ENCODE measurements at places on chromosomes 11 and 22.

DNA sequence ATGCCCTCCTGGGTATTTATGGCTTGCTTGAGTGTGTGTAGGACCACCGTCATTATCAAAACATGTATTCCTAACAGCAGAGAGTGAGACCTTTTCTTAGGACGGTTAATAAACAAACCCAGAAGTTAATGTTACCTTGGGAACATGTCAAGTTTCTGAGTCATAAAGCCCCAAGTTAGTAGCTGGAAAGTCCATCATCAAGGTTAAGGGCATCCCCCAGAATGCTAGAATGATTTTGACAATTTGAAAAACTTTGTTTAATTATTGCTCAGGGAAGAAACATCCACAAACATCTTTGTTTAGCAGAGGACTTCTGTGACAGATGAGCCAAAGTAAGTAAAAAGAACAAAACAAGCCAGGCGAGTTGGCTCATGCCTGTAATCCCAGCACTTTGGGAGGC is 20.0 kb downstream of the CAVIN3 start:
- no peak for DNase-seq

GRCh38 chr11:78100676-78101472 is 21.2 kb upstream of the NDUFC2 start:
- no peak for DNase-seq

- DNase-seq: no peak
These were observed 121.6 kb downstream of the KCNQ1 start for GRCh38 chr11:2566223-2567025.

DNA sequence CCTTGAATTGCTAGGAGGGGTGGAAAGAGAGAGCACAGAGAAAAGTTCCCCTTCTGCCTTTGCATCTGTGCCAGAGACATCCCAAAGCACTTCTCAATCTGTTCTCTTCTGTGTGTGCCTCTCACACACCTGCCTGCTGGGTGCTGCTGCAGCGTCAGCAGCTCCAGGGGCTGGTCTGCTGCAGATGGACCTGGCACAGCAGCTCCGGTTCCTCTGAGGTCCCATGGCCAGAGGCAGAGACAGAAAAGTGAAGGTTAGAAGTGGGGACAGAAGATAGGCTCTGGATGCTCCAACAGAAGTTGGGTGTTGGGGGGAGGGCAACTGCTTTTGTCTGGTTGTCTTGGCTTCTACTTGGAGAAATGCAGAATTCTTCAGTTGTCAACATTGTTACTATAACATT is 48.9 kb upstream of the KIRREL3 start:
- DNase-seq: no peak

GRCh38 chr11:72451831-72452376 is 17.6 kb upstream of the CLPB start:
- no peak for DNase-seq

GRCh38 chr22:21626735-21627469 is 2.9 kb downstream of the YDJC start:
- DNase-seq: no peak

DNA sequence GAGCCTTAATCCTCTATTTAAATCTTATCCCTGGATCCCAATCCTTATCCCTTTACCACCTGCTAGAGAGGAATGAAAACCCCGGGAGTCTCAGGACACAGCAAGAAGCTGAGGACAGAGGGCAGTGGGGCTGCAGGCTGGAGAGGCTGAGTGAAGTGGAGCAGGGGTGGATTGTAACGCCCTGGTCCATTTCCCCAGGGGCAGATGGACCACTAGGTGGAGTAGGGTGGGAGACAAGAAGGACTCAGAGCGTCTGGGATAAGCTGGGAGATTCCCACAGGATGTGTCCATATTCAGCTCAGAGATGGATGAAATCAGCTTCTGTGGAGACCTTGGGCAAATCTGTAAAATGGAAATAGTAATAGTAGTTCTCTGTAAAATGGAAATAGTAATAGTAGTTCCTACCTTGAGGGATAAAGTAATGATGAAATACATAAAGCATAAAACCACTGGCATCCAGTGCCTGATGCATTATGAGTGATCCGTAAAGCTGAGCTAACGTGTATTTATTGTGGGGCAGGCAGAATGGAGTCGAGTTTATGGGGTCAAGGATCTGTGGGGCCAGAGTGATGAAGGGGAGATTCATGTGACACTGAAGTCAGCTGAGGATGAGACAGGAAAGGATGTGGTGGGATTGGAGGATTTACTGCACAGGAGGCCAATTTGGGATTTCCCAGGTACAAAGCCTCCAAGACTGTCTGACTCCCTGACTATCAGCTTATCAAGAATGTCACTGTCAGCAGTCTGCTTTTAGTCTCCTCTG is 1.9 kb upstream of the ROBO4 start:
- no peak for DNase-seq

GRCh38 chr22:43230971-43231723 is 44.2 kb upstream of the TTLL12 start:
- DNase-seq: peak; percentile 76

DNA sequence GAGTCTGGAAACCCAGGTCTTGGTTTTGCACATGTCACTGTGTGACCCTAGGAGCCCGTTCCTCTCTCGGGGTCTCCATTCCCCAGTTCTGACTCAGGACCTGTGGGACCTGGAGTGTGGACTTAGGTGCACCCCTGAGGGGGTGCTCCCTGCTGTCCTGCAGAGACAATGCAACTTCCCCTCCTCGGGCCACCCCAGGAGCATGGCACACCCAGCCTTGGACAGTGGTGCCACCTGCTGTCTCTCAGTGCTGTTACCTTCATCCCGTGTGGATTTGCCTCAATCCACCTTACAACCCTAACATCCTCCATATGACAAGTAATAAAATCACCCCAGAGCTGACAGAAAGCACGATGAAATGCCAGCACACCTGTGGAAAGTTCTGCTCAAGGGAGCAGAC is 27.5 kb upstream of the CRYBB3 start:
- peak; percentile 28 for DNase-seq

- peak; percentile 87 for DNase-seq
These were observed 1.1 kb downstream of the MTFP1 start for GRCh38 chr22:30426388-30427353.

DNA sequence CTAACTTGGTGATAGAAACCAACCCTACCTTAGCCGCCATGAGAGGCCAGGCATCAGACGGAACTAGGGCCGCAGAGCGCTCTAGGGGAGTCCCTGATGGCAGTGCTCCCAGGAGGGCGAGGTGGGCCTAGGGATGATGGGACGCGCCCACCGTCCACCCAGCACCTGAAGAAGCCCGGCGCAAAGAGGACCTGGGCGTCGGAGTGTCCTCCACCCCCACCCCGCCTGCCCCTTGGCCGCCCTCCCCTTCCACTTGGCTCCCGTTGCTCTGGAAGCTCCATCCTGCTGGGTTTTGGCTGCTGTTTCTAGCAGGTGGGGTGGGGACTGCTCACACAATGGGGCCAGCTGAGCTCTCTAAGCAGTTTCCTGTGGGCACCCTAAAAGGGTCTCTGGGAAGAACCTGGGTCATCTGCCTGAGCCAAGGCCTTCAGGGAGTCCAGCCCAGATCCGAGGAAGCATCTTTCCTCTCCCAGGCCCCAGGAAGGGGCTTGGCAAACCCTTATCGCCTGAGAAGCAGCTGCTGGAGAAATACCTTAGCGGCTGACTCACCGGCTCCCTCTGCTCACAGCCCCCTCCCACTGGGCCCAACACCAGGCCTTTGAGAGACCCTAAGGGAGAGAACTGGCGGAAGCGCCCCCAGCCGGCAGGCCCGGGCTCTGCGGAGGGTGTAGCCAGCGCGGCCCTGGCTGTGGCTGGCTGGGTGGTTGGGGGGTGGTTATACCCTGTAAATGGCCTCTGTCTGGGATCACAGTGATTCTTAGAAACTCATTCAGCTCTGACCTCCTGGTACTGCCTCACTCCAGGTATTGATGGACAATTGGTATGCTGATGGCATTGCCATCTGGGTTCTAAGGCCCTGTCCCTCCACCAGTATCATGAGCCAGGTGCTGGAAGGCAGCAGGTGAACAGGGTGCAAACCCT is 19.3 kb downstream of the CREB3L1 start:
- no peak for DNase-seq

DNA sequence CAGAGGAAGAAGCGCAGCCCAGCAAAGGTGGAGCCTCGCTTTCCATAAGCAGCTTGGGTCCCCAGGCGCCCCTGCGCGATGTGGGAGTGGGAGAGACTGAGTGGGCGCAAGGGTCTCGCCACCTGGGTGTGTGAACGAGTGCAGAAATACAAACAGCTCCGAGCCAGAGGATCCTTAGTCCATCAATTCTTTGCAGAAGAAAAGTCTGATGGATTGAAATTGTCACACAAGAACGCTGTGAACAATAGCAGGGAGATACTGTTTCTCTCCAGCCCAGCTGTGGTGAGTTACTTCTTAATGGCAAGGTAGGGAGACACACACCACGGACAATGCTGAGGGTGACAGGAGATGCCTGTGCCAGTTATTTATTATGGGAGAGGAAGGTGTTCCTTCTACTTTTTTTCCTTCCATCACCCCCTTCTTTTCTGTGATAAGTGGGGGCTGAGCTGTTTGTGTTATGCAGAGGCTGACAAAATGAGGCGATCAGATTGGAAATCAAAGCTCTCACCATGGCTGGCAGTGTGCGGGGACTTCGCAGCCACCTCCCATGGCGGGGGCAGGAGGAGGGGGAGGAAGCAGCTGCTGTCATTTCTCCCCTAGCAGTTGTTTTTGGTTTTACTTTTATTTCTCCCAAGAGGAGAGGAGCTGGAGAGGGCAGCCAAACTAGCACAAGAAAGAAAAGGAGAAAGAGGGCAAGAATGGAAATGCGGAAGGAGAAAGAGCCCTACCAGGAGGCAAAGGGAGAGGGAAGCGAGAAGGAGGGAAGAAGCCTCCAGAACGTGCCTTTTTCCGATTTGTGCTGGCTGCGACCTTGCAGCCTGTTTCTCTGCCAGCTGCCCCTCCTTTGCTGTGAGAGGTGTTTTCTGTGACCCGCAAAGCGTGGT is 755.8 kb downstream of the NTM start:
- no peak for DNase-seq

DNA sequence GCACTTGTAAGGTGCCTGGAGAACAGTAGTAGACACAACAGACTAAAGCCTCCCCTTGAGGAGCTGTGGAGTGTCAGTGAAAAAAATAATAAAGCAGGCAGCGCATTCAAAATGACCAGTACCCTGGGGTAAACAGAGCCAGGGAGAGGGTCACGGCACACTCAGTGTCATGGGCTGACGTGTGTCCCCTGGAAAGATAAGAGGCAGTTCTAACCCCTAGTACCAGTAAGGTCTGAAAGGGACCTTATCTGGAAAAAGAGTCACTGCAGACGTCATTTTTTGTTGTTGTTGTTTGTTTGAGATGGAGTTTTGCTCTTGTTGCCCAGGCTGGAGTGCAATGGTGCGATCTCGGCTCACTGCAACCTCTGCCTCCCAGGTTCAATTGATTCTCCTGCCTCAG is 32.0 kb downstream of the DUSP8 start:
- DNase-seq: no peak

- no peak for DNase-seq
These were observed 151.1 kb upstream of the ISX start for GRCh38 chr22:34914846-34915245.

- DNase-seq: no peak
These were observed 67.7 kb upstream of the MYOD1 start for GRCh38 chr11:17651681-17652080.

- DNase-seq: no peak
These were observed 30.6 kb downstream of the FAR1 start for GRCh38 chr11:13699041-13699440.

- DNase-seq: no peak
These were observed at the start of gene PATE2 for GRCh38 chr11:125778728-125779127. TSS of gene PATE2 (minus strand) at chr11:125778828. CDS start at chr11:125778773, 55 bp downstream.

DNA sequence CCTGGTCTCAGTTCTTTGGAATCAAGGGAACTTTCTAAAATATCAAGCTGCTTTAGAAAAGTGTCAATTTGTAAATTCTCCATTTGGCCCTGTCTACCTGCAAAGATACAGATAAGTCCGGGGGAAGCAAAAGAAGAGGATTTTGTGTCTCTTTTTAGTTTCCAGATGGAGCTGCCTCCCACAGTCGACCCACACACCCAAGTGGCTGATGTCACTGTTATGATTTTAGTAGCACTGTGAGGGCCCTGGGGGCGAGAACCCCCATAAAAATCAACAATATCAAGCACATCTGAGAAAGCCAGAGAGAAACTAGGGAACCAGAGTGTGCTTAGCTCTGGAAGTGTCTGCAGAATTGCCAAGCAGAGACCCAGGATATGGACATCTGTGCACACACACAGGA is 212.7 kb downstream of the LARGE1 start:
- DNase-seq: no peak

DNA sequence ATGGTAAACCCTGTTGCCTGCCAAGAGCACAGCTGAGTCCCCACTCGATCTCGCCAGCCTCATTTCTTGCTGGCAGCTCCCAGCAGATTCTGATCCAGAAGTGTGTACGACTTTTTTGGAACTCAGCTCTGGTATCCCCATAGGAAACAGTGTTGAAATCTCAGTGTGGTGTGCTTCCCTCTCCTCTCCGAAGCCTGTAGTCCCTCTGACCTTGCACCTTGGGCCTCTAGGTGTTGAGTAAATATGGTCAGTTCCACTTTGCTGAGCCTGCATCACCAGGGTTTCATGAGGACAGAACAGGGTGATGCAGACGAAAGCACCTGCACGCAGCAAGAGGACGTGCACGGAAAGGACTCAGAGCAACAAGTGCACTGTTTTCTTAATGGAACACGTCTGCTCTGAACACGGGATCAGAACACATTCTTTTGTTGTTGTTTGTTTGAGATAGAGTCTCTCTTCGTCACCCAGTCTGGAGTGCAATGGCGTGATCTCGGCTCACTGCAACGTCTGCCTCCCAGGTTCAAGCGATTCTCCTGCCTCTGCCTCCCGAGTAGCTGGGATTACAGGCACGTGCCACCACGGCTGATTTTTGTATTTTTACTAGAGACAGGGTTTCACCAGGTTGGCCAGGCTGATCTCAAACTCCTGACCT is 3.8 kb upstream of the CPT1A start:
- no peak for DNase-seq

DNA sequence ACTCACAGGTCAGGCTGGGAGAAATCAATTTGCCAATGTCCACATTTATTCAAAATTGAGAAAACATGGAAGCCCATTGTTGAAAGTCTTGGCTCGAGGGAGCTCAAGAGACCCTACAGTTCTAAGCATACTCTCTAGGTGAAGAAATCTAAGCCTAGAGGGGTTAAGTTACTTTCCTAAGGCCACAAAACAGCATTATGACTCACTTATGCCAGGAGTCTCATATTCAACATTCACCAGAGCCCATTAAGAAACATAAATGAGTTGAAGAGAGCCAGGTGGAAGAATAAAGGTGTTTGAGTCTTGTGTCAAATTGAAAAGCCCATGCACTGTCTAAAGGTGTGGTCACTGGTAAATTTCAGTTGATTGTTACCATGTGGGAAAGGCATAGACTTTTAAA is 108.1 kb downstream of the INSC start:
- no peak for DNase-seq

- DNase-seq: no peak
These were observed 51.5 kb downstream of the RBFOX2 start for GRCh38 chr22:35977136-35977535.

GRCh38 chr22:32717337-32718240 is 83.9 kb upstream of the TIMP3 start:
- no peak for DNase-seq

- DNase-seq: no peak
These were observed 498.6 kb upstream of the ISX start for GRCh38 chr22:34567367-34567766.

Data from activated T-cell treated with anti-CD3 and anti-CD28 coated beads, Interleukin-2, amount 50 U/mL, for 72 hours (primary cell).